ENCODE measurements at places on chromosomes 3 and 15.

GRCh38 chr3:147652651-147653366, 243.6 kb downstream of the ZIC1 start:
- no peaks in the 10 kb centered on the region for H3K4me1 ChIP-seq
- no peak overlapping the region for H3K27ac ChIP-seq
- H3K4me3 ChIP-seq: no peak overlapping the region
- H3K36me3 ChIP-seq: no peaks in the 10 kb centered on the region

- no peak for DNase-seq
- H3K4me1 ChIP-seq: peaks cover 19% of the 10 kb centered on the region
- H3K4me3 ChIP-seq: peak overlapping the region; percentile 84
- peaks cover 8% of the 10 kb centered on the region for H3K36me3 ChIP-seq
- peaks cover 3% of the 10 kb centered on the region for H3K27me3 ChIP-seq
- peak overlapping the region; percentile 95 for H3K27ac ChIP-seq
Measured at GRCh38 chr15:88637841-88638625, 783 bp upstream of the ISG20 start.

DNA sequence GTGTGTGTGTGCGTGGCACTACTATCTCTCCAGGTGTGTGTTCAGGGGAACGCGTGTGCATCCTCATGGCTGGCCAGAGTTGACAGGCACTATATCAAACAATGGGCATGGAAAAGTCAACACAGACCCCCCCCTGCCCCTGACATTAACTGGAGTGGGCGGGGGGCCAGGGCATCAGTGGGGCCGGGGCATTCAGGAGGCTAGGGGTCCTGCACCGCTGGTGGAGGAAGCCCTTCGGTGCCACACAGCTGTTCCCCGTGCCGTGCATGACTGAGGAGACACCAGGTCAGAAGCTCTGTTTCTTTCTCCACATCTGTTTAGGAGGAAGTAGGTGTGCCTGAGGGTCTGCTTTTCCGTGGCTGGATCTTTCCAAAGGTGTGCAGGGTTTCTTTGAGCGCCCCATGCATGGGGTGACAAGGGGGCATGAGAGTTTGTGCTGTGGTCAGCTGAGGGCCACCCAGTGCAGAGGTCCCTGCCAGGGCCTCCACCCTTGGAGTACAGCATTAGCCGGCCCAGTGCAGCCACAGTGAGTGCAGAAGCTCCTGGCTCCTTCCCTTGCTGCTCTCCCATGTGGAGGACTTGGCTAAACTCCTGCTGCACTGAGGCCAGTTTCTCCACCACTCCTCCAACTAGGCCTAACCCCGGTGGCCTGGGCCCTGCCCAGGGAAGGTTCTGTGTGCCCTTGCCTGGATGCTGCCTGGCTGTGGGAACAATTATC, 7.5 kb downstream of the C3orf22 start:
- no peak overlapping the region for H3K4me3 ChIP-seq
- no peaks in the 10 kb centered on the region for H3K36me3 ChIP-seq
- peak; percentile 64 for DNase-seq

GRCh38 chr3:102002056-102002455, 152.7 kb downstream of the NFKBIZ start:
- no peak for DNase-seq
- H3K27ac ChIP-seq: no peak overlapping the region
- no peak overlapping the region for H3K4me3 ChIP-seq
- no peaks in the 10 kb centered on the region for H3K36me3 ChIP-seq

DNA sequence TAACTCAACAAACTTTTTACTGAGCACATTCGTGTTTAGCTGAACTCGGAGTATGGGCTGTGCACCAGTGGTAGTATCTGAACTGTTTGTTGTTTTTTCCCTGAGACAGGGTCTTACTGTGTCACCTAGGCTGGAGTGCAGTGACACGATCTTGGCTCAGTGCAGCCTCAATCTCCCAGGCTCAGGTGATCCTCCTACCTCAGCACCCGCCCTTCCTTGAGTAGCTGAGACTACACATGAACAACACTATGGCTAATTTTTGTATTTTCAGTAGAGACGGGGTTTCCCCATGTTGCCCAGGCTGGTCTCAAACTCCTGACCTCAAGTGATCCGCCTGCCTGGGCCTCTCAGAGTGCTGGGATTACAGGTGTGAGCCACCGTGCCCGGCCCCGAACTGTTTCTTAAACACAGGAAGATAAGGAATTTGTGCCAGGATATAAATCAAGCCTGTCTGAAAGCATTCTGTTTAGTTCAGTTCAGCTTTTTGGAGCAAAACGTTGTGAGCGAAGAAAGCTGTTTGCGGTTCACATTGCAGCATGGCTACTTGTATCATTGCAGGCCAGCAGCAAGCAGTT, 40.4 kb upstream of the SKOR1 start:
- peaks cover 12% of the 10 kb centered on the region for H3K36me3 ChIP-seq
- H3K27ac ChIP-seq: no peak overlapping the region
- no peak overlapping the region for H3K4me3 ChIP-seq
- H3K4me1 ChIP-seq: peaks cover 13% of the 10 kb centered on the region
- H3K27me3 ChIP-seq: peaks cover 3% of the 10 kb centered on the region

GRCh38 chr3:32293903-32294302, 55.4 kb downstream of the CMTM8 start:
- no peak for DNase-seq
- no peak overlapping the region for H3K4me3 ChIP-seq
- no peaks in the 10 kb centered on the region for H3K27me3 ChIP-seq
- no peak overlapping the region for H3K27ac ChIP-seq
- peaks cover 27% of the 10 kb centered on the region for H3K4me1 ChIP-seq

GRCh38 chr15:85840079-85840801, 45.5 kb upstream of the KLHL25 start:
- H3K4me1 ChIP-seq: no peaks in the 10 kb centered on the region
- peak overlapping the region; percentile 8 for H3K27ac ChIP-seq
- H3K4me3 ChIP-seq: peak overlapping the region; percentile 81
- no peaks in the 10 kb centered on the region for H3K36me3 ChIP-seq

- H3K4me1 ChIP-seq: peaks cover 29% of the 10 kb centered on the region
- peak overlapping the region; percentile 1 for H3K4me3 ChIP-seq
- peak overlapping the region; percentile 18 for H3K27ac ChIP-seq
- no peaks in the 10 kb centered on the region for H3K36me3 ChIP-seq
- peaks cover 2% of the 10 kb centered on the region for H3K27me3 ChIP-seq
Measured at GRCh38 chr15:63476229-63476632, 28.2 kb upstream of the USP3 start.

DNA sequence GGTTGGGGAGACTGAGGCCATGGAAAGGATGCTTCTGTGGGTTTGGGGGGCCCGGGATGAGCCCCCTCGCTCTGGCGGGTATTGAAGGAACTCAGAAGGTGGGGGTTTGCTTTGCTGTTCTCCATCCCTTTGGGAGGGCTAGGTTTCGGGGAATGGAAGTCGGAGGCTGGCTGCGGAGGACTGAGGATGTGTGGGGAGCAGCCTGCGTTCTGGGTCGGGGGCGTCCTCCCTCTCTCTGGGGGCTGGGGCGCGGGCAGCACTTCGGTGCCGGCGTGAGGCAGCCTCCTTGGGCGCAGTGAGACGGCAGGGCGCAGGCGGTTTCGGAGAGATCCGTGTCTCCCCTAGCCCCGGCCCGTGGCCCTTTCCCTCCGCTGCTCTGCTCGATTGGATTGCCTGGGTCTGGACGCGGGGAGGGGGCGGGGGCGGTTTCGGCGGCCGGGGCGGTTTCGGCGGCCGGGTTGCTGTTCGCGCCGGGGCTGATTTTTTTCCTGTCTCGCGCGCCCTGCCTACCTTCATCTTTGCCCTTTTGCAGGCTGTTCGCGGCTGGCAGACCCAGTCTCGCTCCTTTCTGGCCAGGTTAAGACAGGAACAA, 1.4 kb downstream of the PTPRG start:
- no peaks in the 10 kb centered on the region for H3K36me3 ChIP-seq
- H3K27me3 ChIP-seq: peaks cover 5% of the 10 kb centered on the region
- H3K4me1 ChIP-seq: peaks cover 12% of the 10 kb centered on the region
- peak overlapping the region; percentile 48 for H3K27ac ChIP-seq
- H3K4me3 ChIP-seq: peak overlapping the region; percentile 98

- no peaks in the 10 kb centered on the region for H3K27me3 ChIP-seq
- peaks cover 12% of the 10 kb centered on the region for H3K36me3 ChIP-seq
- no peak overlapping the region for H3K4me3 ChIP-seq
- DNase-seq: no peak
- H3K4me1 ChIP-seq: peaks cover 9% of the 10 kb centered on the region
Measured at GRCh38 chr3:52554026-52554755, 17.8 kb downstream of the UQCC5 start.

DNA sequence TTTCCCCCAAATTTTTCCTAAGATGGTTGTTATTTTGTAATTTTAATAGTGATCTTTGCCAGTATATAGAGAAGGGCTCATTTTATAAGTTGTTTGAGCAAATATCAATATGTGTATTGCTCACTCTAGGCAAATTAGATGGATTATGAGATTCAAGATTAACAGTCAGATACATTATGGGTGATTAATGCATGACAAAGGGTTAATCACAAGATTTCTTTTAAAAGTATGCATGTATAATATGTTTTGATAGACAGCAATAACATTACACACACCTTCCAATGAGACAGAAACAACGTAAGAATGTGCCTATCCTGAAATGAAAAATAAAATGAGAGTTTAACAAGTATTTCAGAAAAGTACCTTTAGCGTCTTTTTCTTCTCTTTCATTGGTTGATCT, 547.6 kb upstream of the AGTR1 start:
- no peaks in the 10 kb centered on the region for H3K36me3 ChIP-seq
- no peaks in the 10 kb centered on the region for H3K27me3 ChIP-seq
- H3K4me3 ChIP-seq: no peak overlapping the region
- no peak overlapping the region for H3K27ac ChIP-seq

DNA sequence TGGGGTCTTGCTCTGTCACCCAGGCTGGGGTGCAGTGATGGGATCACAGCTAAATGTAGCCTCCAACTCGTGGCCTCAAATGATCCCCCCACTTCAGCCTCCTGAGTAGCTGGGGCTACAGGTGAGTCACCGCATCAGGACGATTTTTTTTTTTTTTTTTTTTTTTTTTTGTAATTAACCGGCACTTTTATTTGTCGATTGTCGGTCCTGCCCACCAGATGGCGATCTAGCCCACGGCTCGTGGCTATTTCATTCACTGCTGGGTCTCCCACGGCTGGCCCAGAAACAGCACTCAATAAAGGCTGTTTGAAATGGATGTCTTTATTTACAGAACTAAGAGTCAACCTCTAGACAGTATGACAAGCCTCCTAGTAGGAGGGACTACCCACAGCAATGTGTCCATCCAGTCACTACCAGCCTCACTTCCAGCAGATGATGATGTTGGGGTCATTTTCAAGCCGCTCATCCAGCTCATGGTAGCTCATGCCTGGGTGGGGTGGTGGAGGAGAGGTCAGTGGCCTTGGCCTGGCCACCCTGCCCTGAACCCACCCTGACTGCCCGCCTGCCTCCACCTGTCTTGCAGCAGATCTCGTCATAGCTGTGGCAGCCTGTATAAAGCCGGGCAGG, 1.8 kb upstream of the ZMYND10 start:
- peaks cover 30% of the 10 kb centered on the region for H3K27me3 ChIP-seq
- H3K36me3 ChIP-seq: no peaks in the 10 kb centered on the region
- H3K4me1 ChIP-seq: peaks cover 24% of the 10 kb centered on the region
- DNase-seq: no peak
- H3K4me3 ChIP-seq: peak overlapping the region; percentile 60

DNA sequence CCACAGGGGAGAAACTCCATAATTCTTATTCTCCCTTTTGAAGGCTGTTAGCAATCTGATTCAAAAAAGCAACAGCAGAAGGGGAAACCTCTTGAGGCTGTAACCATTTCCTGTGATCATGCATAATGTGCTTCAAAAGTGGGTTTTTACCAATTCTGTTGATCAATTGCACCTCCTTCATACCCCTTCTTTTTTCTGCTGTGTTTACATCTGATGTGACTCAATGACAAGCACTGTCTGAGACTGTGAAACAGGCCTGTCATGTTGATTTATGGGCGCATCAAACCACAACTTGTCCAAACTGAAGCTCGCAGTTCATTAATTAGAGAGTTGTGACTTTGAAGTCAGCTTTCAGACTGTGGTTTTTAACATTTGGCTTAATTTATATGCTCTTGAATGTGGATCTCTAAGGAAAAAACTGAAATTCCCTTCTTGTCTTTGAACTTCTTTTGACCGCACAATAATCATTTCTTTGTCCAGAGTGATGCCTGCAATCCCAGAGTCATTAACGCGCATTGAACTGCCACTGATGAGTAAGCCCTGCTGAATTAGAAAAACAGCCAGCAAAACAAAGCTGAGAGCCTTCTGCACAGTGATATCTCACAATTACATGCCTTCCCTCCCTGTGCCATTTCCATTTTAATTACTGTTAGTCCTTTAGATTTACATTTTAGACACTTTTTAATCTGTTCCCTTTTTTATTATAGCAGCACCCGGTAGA, 532.8 kb downstream of the FOXP1 start:
- no peak for DNase-seq
- H3K4me3 ChIP-seq: peak overlapping the region; percentile 63
- H3K36me3 ChIP-seq: peaks cover 41% of the 10 kb centered on the region
- H3K4me1 ChIP-seq: peaks cover 91% of the 10 kb centered on the region
- no peaks in the 10 kb centered on the region for H3K27me3 ChIP-seq

DNA sequence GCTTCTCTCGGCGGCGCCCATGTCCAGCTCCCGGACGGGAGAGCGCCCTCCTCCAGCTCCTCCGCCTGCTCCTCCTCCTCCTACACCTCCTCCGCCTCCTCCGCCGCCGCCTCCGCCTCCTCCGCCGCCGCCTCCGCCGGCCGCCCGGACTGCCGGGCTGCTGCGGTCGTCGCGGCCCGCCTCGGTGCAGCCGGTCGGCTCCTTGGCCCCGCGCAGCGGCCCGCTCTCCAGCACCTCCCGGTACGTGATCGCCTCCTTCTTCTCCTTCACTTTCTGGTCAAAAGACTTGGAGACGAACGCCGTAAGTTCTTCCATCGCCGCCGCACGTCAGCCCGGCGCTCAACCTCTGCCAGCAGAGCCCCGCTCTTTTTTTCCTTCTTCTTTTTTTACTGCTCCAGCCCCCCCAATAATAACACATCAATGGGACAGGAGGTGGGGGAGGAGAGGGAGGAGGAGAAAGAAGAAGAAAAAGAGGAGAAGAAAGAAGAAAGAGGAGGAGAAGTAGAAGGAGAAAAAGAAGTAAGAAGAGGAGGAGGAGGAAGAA, 438 bp downstream of the SHOX2 start:
- peaks cover 33% of the 10 kb centered on the region for H3K4me1 ChIP-seq
- peak overlapping the region; percentile 86 for H3K4me3 ChIP-seq
- H3K36me3 ChIP-seq: no peaks in the 10 kb centered on the region
- H3K27ac ChIP-seq: peak overlapping the region; percentile 72
- no peak for DNase-seq

DNA sequence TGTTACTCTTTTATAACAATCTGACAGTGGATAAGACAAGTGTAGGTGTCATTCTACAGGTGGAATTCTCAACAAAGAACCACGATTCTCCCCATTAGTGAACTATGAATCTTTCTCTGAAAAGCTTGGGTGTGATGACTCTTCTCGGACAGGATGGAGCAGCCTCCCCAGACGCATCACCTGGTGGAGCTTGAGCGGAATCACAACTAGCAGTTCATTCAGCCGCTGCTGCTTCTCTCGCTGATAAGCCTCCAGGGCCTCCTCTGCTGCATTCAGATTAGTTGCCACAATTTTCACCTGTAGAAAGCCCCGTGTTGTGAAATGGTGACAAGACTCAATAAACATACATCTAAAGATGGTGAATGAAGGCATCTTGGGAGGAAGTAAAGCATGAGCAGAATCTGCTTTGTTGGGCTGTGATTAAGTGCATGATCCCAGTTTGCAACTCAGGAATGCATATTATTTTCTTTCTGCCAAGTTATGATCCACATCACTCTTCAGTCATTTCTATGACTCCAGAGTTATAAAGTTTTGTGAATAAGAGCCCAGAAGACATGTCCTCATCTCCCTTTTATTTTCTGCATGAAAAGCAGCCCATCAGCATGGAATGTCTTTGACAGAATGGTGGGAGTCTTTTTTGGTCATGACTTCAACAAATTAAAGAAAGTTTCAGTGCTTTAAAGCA, 93.6 kb downstream of the BOC start:
- no peak for DNase-seq
- H3K4me1 ChIP-seq: no peaks in the 10 kb centered on the region
- H3K27me3 ChIP-seq: no peaks in the 10 kb centered on the region
- H3K27ac ChIP-seq: no peak overlapping the region
- peaks cover 12% of the 10 kb centered on the region for H3K36me3 ChIP-seq
- no peak overlapping the region for H3K4me3 ChIP-seq
